Muscle of arm (tissue), 14 donors: ENCODE measurements at places on chromosomes 1 and 21. TPM values are rescaled to one million over a fixed set of nuclear protein-coding genes. Genes with fewer than 3 reads are reported as not detected.

DNA sequence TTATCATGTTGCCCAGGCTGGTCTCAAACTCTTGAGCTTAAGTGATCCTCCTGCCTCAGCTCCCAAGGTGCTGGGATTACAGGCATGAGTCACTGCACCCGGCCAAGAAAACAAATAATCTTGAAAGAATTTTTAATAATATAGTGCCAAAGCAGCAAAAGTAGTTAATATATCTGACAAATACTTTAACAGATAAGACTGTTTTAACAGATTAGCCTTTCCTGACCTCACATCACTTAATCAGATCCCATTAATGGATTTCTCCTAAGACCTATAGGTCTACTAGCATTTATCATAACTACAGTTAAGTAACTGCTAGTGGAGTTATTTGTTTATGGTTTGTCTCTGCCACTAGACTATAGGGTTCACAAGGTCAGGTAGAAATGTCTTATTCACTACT lies 61.1 kb upstream of the HP1BP3 start:
- DNase-seq, result no peak

DNA sequence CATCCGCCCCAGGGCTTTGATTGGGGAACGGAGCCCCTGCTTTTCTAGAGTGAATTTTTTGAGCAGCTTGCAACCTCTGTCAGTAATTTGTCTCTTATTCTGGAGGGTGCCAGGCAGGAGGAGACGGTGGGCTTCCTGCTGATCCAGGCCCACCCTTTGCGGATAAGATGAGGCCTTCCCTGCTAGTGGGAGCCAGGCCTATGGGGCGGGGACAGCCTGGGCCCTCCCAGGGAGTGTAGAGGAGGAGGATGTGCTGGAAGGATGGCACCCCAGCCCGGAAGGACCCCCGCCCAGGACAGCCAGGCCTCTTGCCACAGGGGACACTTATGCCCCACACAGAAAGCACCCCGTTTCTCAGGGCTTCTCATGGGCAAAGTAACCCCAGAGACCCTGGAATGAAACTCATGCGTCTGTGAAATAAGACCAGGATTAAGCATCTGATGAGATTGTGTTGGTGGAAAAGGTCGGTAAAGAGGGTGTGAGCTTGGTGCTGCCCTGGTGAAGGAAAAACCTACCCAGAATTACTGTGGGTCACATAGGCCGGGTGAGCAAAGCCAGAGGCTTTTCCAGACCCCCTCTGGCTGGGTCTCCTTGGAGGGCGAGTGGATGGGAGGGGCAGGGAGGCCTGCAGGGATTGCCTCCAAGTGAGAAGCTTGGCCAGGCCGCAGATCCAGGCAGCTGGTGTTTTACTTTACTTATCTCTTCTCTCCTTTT lies 118.7 kb downstream of the SIK1 start:
- DNase-seq, result no peak

- no peak for DNase-seq
Measured at GRCh38 chr1:145804235-145805045, 19.5 kb downstream of the RNF115 start.

Gene C1QC
- 22.6 TPM for polyA plus RNA-seq

DNA sequence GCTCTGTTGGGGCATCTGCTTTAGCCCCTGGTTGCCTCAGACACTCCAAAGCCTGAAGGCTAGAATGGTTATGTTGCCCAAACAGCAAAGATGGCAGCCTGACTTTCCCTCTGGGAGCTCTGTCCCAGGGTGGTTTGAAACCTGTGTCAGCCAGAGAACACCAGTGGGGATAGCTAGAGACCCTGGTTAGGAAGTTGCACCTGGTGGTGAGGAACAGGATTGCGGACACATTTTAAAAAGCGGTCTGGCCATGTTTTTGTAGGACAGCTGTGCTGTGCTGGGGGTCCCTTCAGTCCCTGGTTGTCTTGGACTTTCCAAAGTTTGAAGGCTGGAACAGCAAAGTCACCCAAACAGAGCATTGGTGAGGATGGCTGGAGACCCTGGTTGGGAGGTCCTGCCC lies 87.8 kb downstream of the DNM3 start:
- no peak for DNase-seq

DNA sequence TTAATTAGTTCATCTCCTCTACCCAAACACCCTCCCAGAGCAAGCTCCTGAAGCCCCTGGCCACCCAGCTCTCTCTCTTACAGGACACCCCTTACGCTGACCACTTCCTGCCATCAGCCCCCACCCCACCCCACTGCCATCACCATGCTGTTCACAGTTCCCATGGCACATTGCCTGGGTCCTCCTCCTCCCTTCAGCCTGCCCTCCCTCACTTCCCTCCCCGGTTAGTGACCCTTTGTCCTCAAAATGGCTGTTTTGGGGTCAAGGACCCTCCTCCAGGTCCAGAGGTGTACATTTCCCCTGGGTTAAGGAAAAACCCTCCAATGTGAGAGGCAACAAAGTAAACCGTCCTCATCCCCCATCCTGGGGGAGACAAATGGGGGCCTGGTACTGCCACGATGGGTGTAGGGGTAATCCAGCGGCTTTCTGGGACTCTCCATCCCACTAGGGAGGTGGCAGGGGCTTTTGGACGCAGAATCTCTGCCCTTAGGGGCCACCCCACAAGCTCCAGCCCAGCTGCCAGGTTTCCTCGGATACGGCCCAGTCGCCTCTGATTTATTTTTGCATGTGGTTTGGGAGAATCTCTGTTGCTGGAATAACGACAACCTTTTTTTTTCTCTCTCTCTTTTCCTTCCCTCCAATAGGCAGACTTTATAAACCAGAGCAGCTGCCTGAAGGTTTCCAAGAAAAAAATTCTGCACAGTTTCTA lies 8.5 kb downstream of the CAMK2N1 start:
- DNase-seq, result peak; percentile 58

Gene FOXO6
- polyA plus RNA-seq, result not detected

- DNase-seq, result no peak
Measured at GRCh38 chr1:77506771-77507170, 175.7 kb downstream of the ZZZ3 start.

Gene LCE1C
- not detected for polyA plus RNA-seq

- DNase-seq, result no peak
Measured at GRCh38 chr1:45827256-45827655, 23.8 kb downstream of the MAST2 start.

DNA sequence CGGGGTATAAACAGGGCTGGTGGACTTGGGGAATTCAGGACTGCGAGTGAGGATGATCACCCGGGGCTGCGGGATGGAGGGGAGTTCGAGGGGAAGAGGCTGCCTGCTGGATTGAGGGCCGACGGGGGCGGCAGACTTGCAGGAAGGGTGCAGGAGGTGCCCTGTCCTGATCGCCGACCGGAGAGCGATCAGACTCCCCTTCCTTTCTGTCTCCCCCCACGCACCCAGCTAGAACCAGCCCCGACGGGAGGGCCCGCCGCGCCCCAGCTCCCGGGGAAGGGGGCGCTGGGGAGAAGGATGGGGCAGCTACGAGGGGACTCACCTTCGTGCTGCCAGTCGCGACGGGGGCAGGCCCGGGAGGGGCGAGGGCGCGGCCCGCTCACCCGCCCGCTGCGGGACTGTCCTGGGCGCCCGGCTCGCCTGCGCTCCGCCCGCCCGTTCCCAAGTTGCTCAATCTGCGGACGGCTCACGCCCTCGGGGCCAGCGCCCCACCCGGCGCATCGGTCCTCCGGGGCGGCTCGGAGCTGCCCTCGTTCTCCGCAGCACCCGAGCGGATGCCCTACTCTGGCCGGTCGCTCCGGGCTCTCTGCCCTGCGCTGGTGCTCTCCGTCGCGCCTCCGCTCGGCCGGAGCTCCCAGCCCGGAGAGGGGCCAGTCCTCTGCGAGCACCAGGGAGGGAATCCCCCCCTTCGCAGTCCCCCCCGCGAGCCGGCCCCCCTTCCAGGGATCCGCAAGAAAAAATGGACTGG lies at the start of gene RSPO1:
Gene RSPO1 (minus strand): TSS at position 649 of the 748 bp plus-strand sequence. CDS start 5,231 bp downstream, outside the sequence.
- no peak for DNase-seq

- no peak for DNase-seq
Measured at GRCh38 chr1:202462342-202463076, 114.0 kb downstream of the PPP1R12B start.

DNA sequence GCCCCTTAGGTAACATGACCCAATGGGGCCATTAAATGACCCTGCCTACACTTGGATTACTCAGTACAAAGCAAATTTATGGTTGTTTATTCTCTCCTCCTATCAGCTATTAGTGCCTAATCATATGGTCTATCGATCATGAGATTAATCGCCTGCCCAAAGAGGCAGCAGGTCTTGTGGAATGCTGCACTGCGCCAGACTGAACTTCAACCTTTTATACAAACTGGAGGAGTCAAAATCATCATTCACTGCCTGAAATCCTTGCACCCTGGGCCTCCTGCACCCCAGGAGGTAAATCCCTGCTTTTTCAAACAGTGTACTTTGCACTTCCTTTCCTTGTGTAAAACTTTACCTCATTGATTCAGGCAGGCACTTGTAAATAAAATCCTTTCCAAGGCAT lies 69.7 kb downstream of the NFIA start:
- no peak for DNase-seq

- no peak for DNase-seq
Measured at GRCh38 chr1:51498924-51499323, 20.1 kb downstream of the EPS15 start.

Gene OXCT2
- 0.25 TPM for polyA plus RNA-seq

- no peak for DNase-seq
Measured at GRCh38 chr1:183185941-183186490, at the start of gene LAMC2. Gene LAMC2, plus strand, starts transcription at chr1:183186264. Its CDS starts 89 bp downstream, at chr1:183186353.

Gene AADACL4
- not detected for polyA plus RNA-seq

DNA sequence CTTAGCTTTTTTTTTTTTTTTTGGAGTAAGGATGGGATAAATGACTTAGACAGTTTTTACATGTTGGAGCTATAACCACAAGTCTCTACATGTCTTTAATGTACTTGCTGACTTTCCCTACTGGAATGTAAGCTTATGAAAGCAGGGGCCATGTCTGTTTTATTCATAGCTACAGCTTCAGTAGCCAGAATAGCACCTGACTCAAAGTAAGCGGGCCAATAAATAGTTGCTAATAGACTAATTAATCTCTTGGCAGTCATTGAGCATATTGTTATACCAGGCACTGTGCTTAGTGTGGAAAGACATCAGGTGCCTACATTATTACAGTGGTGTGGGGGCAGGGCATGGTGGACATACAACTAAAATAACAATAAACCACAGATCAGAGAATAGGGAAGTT lies 84.4 kb upstream of the HOOK1 start:
- no peak for DNase-seq

DNA sequence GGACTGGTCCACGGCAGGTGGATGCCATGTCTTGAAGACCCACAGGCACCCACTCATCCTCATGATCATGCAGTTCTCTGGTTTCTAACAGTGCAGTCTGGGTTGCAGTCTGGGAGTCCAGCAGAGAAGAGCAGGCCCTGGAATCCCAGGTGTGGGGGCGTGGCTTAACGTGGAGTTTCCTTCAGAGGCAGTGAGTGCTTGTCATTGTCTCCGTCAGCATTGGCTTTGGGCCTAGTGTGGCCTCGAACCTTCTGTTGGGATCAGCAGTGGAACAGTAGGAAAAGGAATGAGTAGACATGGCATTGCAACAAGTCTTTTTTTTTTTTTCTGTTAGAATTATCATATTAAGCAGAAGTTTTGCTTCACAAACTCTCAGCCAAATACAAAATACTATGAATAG lies 12.8 kb downstream of the LGALS8 start:
- no peak for DNase-seq

Gene SPATA21
- not detected for polyA plus RNA-seq

GRCh38 chr1:45493116-45493697 lies 2.2 kb upstream of the TESK2 start:
- peak; percentile 51 for DNase-seq

Gene YIPF1
- polyA plus RNA-seq, result 16.0 TPM

GRCh38 chr1:116382321-116382720 lies 9.3 kb downstream of the ATP1A1 start:
- DNase-seq, result no peak

DNA sequence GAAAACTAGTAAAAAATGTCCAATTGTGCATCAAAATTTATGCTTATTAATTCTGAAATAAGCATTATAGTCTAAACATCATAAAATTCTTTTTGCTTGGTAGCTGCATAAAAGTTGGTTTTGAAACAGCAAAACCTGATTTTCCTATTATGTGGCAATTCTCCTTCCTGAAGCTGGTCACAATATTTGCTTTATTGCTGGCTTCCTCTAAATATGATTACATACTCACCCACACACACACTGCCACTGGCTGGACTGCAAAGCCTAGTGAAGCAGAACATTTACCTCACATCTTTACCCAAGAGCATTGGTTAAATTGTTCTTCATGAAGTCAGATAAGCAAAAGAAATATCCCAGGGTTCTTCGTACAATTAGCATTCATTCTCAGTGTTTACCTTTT lies 103.0 kb downstream of the NR5A2 start:
- DNase-seq, result no peak

DNA sequence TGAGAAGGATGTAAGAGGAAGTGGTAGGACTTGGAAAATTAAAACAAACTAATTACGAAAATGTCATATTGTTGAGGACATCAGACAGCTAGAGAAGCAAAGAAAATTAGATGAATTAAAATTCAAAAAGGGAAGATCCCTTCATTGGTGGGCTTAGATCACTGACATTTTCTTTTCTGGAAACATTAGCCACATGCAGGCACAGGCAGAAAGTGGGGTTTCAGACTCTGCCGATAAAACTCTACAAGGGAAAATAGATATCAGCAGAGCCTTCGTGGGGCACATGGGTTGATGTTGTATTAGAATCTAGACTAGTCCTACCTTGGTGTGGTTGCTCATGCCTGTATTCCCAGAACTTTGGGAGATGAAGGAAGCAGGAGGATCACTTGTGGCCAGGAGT lies 12.4 kb upstream of the RGS1 start:
- no peak for DNase-seq

- no peak for DNase-seq
Measured at GRCh38 chr1:226666692-226667091, 72.4 kb downstream of the ITPKB start.

- DNase-seq, result no peak
Measured at GRCh38 chr1:9652379-9653209, 1.1 kb downstream of the PIK3CD start.

Gene S100B
- 13.9 TPM for polyA plus RNA-seq

- DNase-seq, result no peak
Measured at GRCh38 chr1:215584389-215584788, 17.3 kb downstream of the KCTD3 start.

- DNase-seq, result no peak
Measured at GRCh38 chr1:208433086-208433485, 188.9 kb upstream of the PLXNA2 start.

Gene IVL
- polyA plus RNA-seq, result not detected

GRCh38 chr21:36425286-36425685 lies 40.1 kb downstream of the CHAF1B start:
- DNase-seq, result peak; percentile 34

GRCh38 chr1:62198069-62198780 lies 3.6 kb downstream of the L1TD1 start:
- DNase-seq, result no peak

DNA sequence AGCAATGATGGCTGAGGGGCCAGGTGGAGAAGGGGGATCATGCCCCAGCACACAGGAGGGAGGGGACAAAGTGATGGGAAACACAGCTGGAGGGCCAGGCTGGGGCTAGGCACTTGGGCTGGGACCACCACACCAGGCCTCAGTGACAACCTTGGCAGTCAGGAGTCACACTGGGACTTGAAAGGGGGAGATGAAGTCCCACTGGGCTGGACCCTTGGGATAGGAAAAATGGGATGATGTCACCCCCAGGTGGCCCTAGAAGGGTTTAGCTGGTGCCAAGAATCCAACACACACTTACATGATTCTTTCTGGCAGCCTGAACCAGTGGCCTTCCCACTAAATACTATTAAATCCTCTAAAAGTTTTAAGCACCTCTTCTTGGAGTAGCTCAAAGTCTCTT lies 17.1 kb downstream of the ZBTB17 start:
- no peak for DNase-seq
